ENCODE measurements at places on chromosomes 12 and 14.
A peak's percentile ranks its signal among the peaks of the same experiment; 100 is the strongest.

DNA sequence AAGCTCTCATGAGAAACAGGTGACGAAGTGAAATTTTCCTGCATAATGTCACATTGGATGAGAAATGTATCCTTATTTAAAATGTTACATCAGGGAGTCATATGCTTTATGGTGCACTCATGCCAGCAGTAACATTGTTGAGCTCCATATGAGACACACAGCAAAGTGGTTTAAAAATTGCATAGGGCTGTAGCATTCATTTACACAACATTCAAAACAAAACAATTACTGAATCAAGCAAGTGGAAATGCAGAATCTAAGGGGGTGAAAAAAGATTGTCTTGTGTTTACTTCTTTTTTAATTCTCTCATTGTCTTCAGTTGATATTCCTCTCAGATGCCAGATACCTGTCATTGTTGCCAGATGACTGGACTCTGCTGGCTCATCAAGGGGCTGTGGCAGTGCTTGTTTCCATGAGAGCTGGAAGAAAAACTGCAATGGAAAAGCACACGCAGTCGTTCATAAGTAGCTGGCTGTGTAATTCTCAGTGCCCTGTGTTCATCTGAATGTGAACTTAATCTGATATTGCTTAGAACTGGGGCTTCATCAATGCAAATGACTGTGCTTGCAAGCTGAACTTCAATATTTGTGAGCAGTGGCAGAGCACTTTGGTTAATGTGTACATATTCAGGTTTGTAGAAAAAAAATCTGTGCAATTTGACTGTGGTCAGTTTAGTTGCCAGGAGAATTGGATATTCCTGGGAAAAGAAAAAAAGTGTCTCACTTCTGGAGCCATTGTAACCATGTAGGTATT is 305.6 kb downstream of the RAD51B start:
- DNase-seq: no peak

GRCh38 chr14:78519863-78520262 is 349.7 kb downstream of the NRXN3 start:
- no peak for DNase-seq

GRCh38 chr14:51929910-51930682 is 59.2 kb upstream of the RTRAF start:
- no peak for DNase-seq

GRCh38 chr12:109961612-109962011 is 34.6 kb downstream of the GIT2 start:
- DNase-seq: no peak

DNA sequence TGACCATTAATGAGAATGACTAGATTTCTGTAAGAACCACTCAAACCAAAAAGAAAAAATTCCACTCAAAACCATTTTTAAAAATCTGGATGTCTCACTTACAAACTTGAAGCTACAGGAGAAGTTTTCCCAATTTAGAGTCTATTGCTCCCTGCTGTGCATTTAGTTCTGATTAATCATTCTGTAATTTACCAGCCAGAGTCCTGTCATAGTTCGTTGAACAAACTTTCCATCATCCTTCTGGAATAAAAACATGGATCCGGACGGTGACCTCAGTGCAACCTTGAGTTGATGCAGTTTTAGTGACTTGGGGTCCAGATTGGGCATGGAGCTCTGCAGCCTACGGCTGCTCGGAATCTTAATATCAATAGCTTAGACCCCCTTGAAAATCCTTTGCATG is 73.4 kb downstream of the PRMT8 start:
- no peak for DNase-seq

- no peak for DNase-seq
Measured at GRCh38 chr12:65454115-65454787, 175.8 kb downstream of the MSRB3 start.

DNA sequence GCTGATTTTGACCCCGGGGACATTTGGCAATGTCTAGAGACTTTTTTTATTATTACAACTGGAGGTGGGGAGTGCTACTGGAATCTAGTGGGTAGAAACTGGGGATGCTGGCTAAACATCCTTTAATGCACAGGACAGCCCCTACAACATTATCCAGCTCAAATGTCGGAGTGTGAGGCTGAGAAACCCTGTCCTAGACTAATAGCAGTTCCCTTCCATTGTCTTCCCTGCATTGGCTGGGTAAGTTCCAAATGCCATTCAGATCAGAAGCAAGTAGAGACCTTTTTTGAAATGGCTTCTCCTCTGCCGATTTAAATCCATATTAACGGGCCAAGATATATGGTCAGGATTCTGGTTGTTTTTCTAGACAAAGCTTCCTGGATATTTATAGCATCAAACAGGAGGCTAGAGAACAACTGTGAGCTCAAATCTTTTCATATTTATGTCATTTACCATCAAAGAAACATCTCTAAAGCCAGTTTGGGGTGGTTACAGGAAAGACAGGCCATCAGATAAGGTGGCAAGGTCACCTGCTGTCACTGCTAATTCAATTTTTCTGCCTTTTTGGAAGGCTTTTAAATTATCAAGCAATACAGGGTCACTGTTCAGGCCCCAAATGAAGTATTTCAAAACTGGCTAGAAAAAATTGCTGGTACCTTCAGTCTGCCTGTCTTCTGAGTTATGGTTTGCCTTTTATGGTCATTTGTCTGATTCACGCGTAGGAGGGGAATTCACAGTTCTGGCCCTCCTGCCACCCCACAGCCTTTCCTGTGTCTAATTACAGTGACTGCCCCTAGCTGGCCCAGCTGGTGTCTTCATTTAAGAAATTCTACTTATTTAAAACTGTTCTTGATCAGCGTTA is 20.1 kb upstream of the AKAP5 start:
- DNase-seq: peak; percentile 32

- DNase-seq: no peak
Measured at GRCh38 chr14:44151130-44151820, 355.8 kb downstream of the FSCB start.

DNA sequence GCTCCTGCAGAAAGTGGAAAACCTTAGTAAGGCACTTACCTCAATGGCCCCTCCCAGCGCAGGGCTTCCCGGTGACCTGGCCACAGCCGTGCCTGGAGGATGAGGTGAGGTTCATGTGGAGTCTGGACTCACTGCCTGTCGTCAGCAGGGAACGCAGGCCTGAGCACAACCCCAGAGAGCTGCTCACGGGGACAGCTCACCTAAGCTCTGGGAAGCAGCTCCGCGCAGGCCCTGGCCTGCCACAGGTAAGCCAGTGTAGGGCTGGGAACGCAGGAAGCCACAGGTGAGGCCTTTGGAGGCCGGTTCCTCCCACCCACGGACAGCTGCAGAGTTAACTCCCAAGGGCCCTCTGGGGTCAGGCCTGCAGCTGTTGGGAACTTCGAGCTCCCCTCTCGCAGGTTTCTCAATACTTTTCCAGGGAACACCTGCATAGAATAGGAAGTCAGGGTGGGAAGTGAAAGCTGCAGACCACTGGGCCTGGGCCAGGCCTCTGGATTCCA is 32.7 kb downstream of the ANAPC7 start:
- DNase-seq: no peak

- no peak for DNase-seq
Measured at GRCh38 chr14:83147006-83147405, 1613.4 kb upstream of the SEL1L start.

DNA sequence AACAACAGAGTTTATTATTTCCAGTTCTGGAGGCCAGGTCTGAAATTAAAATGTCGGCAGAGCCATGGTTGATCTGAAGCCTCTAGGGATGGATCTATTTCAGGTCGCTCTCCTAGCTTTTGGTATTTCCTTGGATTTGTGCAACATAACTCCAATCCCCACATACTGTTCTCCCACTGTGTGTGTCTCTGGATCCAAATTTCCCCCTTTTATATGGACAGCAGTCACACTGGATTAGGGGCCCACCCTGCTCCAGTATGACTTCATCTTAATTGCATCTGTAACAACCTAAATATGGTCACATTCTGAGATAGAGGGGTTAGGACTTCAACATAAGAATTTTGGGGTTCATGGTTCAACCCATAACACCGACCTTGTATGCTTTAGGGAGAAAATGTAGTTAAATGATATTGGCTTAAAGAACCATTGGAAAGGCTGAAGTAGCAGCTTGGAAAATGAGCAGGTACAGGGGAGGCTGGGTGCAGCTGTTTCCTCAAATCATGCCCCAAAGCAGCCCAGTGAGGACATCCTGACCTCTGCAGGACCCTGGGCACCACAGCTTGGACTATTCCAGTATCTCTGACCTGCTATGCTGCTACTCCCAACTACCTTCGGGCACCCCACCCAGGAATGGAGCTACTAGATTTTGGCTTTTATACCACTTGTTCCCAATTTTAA is 13.9 kb upstream of the MDM2 start:
- no peak for DNase-seq

DNA sequence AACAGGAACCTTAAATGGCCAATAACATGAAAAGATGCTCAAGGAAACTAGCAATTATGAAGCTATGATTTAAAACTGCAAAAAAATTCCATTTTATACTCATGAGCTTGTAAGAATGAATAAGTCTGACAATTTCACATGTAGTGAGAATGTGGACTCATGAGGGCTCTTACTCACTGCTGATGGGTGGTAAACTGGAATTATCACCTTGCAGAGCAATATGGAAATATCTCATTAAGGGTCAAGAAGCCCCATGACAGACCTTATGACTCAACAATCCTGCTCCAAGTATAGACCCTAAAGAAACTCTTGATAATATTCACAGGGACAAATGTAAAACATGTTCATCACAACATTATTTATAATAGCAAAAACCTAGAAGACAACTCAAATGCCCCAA is 23.5 kb upstream of the SMAGP start:
- DNase-seq: no peak

- DNase-seq: no peak
Measured at GRCh38 chr14:69441948-69442347, 42.6 kb upstream of the PLEKHD1 start.

DNA sequence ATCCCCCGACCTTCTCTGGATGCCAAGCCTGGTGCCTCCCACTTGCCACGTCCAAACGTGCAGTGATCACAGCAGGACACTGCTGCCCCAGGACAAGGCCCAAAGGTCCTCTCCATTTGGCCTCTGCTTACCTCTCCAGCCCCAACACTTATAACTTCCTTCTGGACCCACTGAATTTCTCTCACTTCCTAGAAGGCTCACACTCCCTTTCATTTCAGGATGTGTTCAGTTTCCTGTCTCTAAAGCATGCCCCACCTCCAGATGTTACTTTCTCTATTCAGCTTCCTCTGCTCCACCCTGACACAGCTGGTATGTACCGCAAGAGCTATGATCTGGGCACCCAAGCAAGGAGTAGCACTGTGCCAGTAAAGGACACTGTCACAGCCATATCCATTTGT is 33.0 kb downstream of the CDKL1 start:
- DNase-seq: peak; percentile 50

GRCh38 chr12:89833337-89834252 is 125.0 kb upstream of the ATP2B1 start:
- no peak for DNase-seq
